ENCODE measurements at places on chromosomes 6 and 20.

GRCh38 chr20:14543040-14543439 lies 205.6 kb upstream of the FLRT3 start:
- DNase-seq = no peak

- no peak for DNase-seq
Observed at GRCh38 chr6:118580585-118581419, 32.7 kb downstream of the PLN start.

DNA sequence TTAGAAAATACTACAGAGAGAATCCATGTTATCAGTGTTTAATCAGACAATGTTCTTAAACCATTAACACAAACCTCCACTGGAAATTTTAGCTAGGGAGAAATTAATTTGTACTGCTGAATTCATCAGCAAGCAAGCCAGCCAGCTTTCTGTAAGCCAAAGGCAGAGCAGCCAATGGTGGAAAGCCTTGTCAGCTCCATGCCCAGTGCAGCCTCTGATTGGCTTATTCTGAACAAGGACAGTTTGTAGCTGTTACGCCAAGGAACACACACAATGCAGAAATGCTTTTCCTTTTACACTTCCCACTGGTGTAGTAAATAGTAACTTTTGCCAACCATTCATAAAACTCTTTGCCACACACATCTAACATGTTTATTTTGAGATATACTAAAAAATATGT lies 265.0 kb downstream of the TENT5A start:
- DNase-seq = no peak

GRCh38 chr6:123415844-123416468 lies 220.8 kb downstream of the TRDN start:
- peak; percentile 12 for DNase-seq

DNA sequence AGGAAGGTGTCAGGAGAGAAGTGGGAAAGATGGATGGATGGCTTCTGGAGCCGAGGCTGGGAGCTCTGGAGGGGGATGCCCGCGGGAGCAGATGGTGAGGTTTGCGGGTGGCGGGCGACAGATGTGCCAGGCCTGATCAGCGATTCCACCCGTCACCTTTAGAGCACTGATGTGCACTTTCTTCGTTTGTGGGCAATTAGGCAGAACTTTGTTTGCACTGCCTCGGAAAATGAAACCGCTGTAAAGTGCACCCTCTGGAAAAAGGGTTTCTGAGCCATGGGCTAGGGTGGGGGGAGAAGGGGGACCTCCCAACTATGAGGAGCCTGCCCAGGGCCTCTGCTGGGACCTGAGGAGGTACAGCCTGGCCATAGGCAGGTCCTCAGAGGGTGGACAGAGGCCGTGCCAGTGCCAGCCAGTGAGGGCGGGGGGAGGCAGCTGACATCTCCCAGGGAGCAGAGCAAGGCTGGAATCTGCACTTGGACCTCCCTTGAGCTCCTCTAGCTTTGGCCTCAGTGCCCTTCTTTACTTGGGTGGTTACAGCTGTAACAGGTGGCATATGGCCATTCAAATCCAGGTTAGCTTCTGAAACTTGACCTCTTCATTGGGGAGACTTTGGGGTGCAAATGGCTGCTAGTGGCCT lies 58.7 kb downstream of the CD40 start:
- DNase-seq = no peak

DNA sequence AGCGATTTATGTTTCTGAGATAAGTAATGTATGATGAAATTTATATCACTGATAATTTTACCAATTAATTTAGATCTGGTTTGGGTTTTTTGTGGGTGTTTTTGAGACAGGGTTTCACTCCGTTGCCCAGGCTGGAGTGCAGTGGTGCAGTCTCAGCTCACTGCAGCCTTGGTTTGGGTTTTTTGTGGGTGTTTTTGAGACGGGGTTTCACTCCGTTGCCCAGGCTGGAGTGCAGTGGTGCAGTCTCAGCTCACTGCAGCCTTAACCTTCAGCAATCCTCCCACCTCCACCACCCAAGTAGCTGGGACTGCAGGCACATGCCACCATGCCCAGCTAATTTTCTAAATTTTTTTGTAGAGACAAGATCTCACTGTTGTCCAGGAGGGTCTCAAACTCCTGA lies 13.0 kb downstream of the MRS2 start:
- no peak for DNase-seq

DNA sequence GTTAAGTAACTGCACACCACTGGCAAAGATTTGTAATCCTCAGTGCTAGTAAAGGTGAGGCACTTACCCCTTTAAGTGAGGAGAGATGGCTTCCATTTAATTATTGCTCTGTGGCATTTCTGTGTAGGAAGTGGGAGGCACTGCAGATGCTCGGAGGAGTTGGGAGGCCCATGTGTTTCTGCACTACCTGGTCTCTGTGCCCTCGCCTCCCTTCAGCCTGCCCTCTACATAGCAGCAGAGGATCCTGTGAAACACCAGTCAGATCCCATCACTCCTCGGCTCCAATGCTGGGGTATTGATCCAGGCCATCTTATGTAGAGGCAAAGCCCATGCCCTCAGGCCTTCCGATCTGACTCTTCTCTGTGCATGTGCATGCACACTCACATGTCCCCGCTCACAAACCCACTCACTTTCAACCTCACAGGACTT lies 67.0 kb downstream of the SLX4IP start:
- DNase-seq = no peak

GRCh38 chr6:42349753-42350511 lies 101.8 kb downstream of the TRERF1 start:
- no peak for DNase-seq

GRCh38 chr6:10626154-10626741 lies 68.2 kb downstream of the C6orf52 start:
- no peak for DNase-seq
